ENCODE measurements at places on chromosomes 12 and 14.

DNA sequence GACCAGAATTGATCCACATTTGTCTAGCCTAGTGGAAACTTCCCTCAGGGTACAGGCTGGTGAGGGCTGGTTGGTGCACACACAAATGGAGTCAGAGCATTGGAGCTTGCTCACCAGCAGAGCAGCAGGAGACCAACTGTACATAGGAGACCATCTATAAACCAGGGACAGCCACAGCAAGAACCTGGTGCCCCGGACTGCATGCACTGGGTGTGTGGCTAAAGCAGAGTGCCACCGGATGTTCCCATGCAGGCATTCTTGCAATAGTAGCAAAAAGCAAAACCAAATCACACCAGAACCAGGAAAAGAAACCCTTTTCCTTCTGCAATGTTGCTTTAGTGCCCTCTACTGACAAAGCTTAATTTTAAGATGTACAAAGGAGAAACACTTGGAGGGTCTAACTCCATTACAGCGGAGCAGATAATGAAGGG is 136.4 kb downstream of the MDGA2 start:
- DNase-seq, result no peak

- peak; percentile 22 for DNase-seq
These were observed 115.2 kb upstream of the RAP1B start for GRCh38 chr12:68495336-68496070.

GRCh38 chr12:58537278-58537677 is 383.0 kb downstream of the LRIG3 start:
- no peak for DNase-seq

- no peak for DNase-seq
These were observed 120.5 kb downstream of the TBC1D30 start for GRCh38 chr12:64944966-64945365.

- no peak for DNase-seq
These were observed 14.9 kb upstream of the NFKBIA start for GRCh38 chr14:35419429-35419841.

DNA sequence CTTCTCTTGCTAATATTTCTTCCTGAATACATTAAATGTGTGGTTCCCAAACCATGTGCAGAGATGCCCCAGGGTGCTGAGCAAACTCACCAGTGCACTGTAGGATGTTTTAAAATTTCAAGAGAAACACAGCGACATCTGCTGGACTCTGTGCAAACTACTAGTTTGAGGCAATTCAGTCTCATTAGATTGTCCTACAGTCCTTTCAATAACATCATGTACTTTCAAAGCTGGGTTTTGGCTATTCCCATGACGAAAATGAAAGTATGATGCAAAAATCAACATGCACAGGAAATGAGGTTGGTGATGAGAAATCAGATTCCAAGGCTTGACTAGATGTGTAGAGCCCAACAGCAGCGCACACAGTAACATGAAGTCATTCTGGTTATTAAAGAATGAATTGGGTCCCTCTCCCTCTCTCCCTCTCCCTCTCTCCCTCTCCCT is 66.3 kb downstream of the CLIP1 start:
- no peak for DNase-seq

GRCh38 chr12:9108504-9109212 is 7.1 kb downstream of the A2M start:
- DNase-seq, result no peak

DNA sequence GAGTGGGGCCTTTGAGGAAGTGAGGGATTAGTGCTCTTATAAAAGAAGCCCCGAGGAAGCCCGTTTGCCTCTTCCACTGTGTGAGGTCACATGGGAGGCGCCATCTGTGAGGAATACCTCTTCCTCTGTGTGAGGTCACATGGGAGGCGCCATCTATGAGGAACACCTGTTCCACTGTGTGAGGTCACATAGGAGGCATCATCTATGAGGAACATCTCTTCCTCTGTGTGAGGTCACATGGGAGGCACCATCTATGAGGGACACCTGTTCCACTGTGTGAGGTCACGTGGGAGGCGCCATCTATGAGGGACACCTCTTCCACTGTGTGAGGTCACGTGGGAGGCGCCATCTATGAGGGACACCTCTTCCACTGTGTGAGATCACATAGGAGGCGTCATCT is 69.7 kb downstream of the SLC24A4 start:
- no peak for DNase-seq

DNA sequence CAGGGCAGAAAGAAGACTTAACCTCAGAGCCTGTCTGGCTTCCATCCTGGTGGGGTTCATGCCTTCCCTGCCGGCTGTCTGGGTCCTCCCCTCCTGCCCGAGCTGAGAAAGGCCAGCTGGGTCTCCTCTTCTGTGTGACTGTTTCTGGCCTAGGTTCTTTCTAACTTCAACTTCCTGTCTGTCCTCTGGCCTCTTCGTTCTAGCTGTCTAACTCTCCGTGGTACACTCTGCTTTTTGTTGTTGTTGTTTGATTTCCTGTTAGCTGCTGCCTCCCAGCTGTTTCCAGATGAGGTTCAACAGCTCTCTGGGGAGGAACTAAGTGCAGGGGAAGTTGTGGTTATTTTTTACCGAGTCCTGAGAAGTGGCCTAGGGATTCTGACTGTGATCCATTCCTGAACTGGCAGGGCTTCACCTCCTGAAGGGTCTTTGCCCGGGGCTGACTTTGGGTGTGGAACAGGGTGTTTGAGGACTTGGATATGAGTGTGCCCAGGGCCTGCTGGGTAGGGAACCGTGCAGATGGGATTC is 3.2 kb downstream of the MLXIP start:
- DNase-seq, result no peak

- no peak for DNase-seq
These were observed 32.5 kb downstream of the VWF start for GRCh38 chr12:6091786-6092566.

GRCh38 chr12:95736631-95737030 is 53.9 kb downstream of the NTN4 start:
- no peak for DNase-seq

DNA sequence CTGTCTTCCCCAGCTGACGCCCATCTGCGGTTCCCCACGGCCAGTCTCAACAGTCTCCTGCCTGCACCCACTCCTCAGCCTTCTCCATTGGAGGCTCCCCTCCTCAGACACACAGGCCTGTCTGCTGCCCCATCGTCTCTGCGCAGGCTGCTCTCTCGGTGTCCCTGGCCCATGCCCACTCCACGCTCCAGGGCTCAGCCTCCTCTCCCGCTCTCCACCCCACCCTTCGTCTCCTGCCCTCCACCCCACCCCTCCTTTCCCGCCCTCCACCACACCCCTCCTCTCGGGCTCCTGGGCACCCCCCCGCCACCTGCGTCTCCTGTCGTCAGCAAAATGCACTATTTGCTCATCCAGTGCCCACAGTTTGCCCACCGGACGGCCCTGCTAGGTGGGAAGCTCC is 119.6 kb upstream of the DIO3 start:
- DNase-seq, result no peak

DNA sequence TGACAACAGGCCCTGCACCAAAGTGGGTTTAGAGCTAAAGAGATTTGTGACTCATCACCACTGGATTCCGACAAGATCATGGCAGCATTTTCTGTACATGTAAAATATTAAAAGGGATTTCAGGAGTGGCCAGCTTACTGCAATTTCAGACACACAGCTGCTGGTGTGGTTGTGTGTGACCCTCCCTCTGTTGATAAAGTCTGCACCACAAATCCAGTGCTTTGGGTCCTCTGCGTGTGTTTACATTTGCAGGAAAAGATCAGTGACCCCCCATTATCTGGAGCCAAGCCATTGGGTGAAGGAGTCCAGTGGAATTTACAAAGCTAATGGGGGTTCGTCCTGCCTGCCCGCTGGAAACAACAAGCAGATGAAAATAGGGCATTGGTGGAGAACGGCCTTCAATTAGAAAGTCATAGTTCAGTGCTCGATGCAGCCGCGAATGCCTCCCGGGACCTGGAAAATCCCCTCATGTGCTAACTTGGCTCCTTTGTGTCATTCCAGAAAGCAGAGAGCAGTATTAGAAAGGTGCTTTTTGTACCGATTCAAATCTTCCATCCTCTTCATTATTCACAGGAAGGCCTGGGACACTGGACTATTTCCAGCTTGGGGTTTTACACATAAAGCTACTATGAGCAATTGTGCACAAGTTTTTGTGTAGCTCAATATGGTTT is 188.5 kb upstream of the TMEM132C start:
- no peak for DNase-seq

DNA sequence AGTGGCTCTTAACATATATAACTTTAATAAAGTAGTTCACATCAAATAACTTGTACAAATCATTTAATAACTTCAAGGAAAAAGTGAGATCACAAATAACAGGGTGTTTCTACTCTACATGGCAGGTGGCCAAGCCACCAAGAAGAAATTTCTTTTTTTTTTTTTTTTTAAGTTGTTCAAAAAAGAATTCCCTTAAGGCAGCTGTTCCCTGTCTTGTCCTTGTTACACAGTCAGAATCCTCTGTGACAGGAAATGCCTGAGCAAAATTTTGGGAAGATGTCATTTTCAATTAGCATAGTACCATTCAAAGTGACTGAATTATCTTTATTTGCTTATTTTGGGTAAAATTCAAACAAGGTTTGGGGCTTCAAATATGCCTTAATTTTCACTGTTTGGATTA is 79.4 kb downstream of the LIN7A start:
- DNase-seq, result no peak

GRCh38 chr12:124369055-124369826 is 74.3 kb downstream of the RFLNA start:
- DNase-seq, result no peak

- DNase-seq, result no peak
These were observed 99.6 kb downstream of the SSPN start for GRCh38 chr12:26295001-26295400.

- DNase-seq, result peak; percentile 96
These were observed 171.2 kb downstream of the TTC8 start for GRCh38 chr14:88995437-88996198.

- DNase-seq, result no peak
These were observed 97.4 kb downstream of the C12orf50 start for GRCh38 chr12:87931812-87932211.

- DNase-seq, result no peak
These were observed 204.4 kb downstream of the FOXN3 start for GRCh38 chr14:89212386-89213235.

- no peak for DNase-seq
These were observed 19.7 kb downstream of the VDR start for GRCh38 chr12:47885012-47885501.

DNA sequence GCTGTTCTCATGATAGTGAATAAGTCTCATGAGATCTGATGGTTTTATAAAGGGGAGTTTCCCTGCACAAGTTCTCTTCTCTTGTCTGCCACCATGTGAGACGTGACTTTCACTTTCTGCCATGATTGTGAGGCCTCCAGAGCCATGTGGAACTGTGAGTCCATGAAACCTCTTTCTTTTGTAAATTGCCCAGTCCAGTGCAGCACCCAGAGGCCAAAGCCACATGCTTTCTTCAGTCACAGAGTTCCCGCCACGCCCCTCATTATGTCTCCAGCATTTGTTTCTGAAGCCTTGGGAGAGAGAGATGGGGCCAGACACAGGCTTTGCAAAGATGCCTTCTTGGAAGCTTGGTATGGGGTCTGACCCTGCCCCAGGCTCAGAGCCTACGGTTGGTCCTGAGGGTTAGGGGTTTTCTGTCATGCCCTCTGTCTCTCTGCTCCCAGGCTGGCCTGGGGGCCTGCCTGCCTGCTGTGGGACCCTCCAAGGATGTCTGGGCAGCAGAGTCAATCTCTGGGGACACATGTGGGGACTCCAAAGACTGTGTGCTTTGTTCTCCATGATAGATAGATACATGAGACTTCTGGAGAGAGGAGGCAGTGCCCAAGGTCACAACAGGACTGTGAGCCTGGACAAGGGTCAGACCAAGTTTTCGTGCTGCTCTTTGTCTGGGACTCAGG is 114.1 kb upstream of the PRMT8 start:
- no peak for DNase-seq

GRCh38 chr14:94342334-94342934 is 19.3 kb upstream of the SERPINA6 start:
- DNase-seq, result peak; percentile 95

DNA sequence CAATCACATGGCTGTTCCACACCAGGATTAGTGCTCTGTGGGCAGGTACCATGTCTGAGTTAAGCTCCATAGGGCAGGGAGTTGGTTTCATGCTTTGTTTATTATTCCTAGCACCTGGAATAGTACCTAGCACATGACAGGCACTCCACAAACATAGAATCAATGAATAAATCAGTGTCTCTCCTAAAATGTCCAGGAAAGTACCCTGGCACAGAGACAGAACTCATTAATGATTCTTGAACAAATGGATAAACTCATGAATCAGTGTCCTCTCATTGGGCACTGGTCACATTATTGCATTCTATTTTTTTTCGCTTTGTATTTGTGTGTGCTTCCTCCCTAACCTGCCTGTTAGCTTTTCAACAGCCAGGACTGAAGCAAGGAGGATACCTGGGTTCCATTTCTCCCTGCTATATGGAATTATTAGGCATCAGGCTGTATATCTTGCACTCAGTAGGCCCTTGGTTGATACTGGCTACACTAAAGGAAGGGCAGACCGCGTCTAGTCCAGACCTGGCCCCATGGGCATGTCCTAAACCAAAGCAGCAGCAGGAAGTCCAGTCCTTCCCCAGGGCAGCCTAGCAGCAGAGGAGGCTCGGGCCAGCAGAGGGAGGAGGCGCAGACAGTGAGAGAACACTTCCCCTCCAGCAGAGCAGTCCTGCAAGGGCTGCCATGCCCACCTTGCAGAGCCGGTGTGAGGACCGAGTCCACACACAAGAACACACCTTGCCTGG is 18.4 kb downstream of the HDAC7 start:
- peak; percentile 78 for DNase-seq

DNA sequence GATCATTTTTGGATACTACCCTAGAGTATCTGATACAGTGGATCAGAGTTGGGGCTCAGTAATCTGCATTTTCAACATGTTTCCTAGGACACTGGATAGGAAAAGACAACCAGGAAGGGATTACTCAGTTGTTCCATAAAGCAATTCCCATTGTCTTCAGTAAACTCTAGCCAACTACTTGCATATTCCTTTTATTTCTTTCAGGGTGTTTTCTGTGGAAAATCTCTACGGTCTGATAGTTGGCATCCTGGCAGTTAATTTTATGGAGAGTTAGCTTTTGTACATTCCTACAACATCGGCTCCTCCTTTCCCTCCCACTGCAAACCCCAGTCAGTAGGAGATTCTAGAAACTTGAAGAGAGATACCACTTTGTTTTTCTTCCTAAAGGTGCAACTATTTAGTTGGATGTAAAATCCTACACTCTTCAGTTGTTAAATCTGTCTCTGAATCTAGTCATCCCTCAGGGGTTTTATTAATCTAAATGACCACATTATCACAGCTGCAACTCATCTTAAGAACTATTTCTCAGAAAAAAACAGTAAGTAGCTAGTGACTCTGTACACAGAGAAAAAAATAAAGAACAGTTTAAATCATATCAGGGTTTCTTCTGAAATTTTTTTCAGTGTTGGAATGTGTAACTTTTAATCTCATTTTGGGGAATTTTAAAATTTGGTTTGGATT is 103.9 kb downstream of the PDE3A start:
- no peak for DNase-seq

- no peak for DNase-seq
These were observed 37.8 kb downstream of the GALNT9 start for GRCh38 chr12:132291402-132292175.

Measured in epithelial cell of proximal tubule (primary cell).